Activated CD4-positive, alpha-beta memory T cell treated with anti-CD3 and anti-CD28 coated beads for 36 hours (primary cell): ENCODE measurements at places on chromosomes 2 and 18. TPM values are rescaled to one million over a fixed set of nuclear protein-coding genes. Genes with fewer than 3 reads are reported as not detected.

The RMND5A gene
- 30.1 TPM for total RNA-seq

The MSGN1 gene
- not detected for total RNA-seq

The RHOB gene
- total RNA-seq = 31.6 TPM

The PARD3B gene
- total RNA-seq = 0.07 TPM

The GAL3ST2 gene
- total RNA-seq = 0.65 TPM

The C1QL2 gene
- total RNA-seq = not detected

The FBXO48 gene
- total RNA-seq = 2.6 TPM

The ARHGAP28 gene
- not detected for total RNA-seq

The IL1F10 gene
- not detected for total RNA-seq

The REG3A gene
- total RNA-seq = not detected

The UGGT1 gene
- total RNA-seq = 50.8 TPM

DNA sequence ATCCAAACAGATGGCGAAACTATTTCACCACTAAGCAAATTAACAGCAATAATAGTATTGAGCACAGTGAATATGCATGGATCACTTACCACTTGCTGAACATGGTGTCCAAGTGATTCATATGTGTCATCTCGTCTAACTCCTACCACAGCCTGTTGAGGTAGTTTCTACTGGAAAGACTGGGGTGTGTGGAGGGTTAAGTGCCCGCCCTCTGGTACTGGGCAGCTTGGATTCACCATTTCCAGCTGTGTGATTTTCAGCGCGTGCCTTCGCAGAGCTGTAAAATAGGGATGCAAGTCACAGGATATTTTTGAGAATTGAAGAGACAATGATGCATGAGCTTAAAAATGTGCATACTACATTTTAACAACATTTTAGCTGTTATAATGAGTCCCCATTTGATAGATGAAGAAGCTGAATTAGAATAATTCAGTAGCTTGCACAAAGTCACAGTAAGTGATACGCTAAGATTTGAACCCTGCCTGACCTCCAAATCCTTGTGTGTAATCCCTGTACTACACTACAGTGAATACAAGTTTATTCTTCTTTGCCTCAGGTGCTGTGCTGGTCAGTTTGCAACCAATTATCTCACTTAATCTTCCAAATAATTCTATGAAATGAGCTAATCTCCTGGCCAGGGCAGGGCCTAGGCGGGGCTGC is 75.2 kb upstream of the SIX2 start:
- peaks cover 2% of the 10 kb centered on the region for H3K27me3 ChIP-seq
- no peaks in the 10 kb centered on the region for H3K36me3 ChIP-seq
- no peak overlapping the region for H3K27ac ChIP-seq
- no peak overlapping the region for H3K4me3 ChIP-seq
- no peaks in the 10 kb centered on the region for H3K4me1 ChIP-seq

DNA sequence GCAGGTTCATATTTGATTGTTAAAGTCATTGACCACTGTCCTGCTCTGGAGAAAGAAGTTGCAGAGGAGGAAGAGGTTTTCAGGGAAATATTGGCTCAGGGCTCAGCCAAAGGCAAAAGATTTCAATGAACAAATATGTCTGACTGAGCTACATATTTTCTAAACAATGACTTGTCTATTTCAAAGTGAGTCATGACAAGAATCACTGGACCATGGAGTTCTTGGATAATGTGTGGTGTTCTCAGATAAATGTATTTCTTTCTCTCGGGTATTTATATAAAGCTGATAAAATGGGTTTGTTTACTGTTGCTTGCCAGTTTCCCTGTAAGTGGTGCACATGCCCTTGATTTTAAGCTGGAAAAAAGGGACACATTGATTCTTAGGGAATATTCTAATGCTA is 34.3 kb upstream of the RMP24 start:
- no peak overlapping the region for H3K4me3 ChIP-seq
- H3K4me1 ChIP-seq = no peaks in the 10 kb centered on the region
- peaks cover 2% of the 10 kb centered on the region for H3K27me3 ChIP-seq
- DNase-seq = no peak
- no peaks in the 10 kb centered on the region for H3K36me3 ChIP-seq

GRCh38 chr2:164899121-164899520 is 56.2 kb downstream of the SLC38A11 start:
- H3K4me3 ChIP-seq = no peak overlapping the region
- peaks cover 2% of the 10 kb centered on the region for H3K4me1 ChIP-seq
- no peak for DNase-seq
- H3K36me3 ChIP-seq = no peaks in the 10 kb centered on the region
- H3K27me3 ChIP-seq = no peaks in the 10 kb centered on the region
- no peak overlapping the region for H3K27ac ChIP-seq

- no peaks in the 10 kb centered on the region for H3K27me3 ChIP-seq
- no peak for DNase-seq
- no peaks in the 10 kb centered on the region for H3K4me1 ChIP-seq
- no peak overlapping the region for H3K4me3 ChIP-seq
- H3K27ac ChIP-seq = no peak overlapping the region
Observed at GRCh38 chr18:41370740-41371139, 584.3 kb upstream of the PIK3C3 start.

DNA sequence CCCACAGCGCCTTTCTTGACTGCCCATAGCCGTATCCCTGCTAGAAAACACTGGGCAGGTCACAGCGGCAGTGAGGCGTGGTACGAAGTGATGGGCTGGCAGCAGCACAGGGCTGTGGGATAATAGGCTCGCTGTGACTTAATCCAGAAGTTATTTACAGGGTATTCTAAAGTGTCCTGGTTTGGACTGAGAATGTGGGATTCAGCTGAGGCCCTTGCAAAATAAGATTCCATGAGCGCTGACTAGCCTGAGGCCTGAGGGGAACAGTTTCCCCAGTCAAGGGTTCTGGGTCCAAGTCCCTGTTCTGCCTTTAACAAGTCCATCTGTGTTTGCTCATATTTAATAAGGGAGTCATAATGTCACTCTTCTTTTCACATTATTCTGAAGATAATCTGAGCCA is 34.6 kb downstream of the SETBP1 start:
- H3K4me1 ChIP-seq = peaks cover 23% of the 10 kb centered on the region
- no peak overlapping the region for H3K4me3 ChIP-seq
- H3K27ac ChIP-seq = no peak overlapping the region
- H3K27me3 ChIP-seq = peaks cover 7% of the 10 kb centered on the region
- H3K36me3 ChIP-seq = no peaks in the 10 kb centered on the region
- no peak for DNase-seq

- no peaks in the 10 kb centered on the region for H3K4me1 ChIP-seq
- no peak overlapping the region for H3K4me3 ChIP-seq
- DNase-seq = no peak
- no peak overlapping the region for H3K27ac ChIP-seq
Observed at GRCh38 chr18:524466-524865, 24.0 kb upstream of the COLEC12 start.

GRCh38 chr2:39549718-39550464 is 112.8 kb upstream of the MAP4K3 start:
- H3K4me3 ChIP-seq = no peak overlapping the region
- peaks cover 4% of the 10 kb centered on the region for H3K27me3 ChIP-seq
- H3K4me1 ChIP-seq = no peaks in the 10 kb centered on the region
- no peak overlapping the region for H3K27ac ChIP-seq
- no peaks in the 10 kb centered on the region for H3K36me3 ChIP-seq

- no peak overlapping the region for H3K4me3 ChIP-seq
- DNase-seq = no peak
- H3K4me1 ChIP-seq = no peaks in the 10 kb centered on the region
- H3K27ac ChIP-seq = no peak overlapping the region
- peaks cover 7% of the 10 kb centered on the region for H3K27me3 ChIP-seq
Observed at GRCh38 chr2:74747411-74748080, 86.4 kb upstream of the HK2 start.

- H3K4me1 ChIP-seq = no peaks in the 10 kb centered on the region
- H3K27ac ChIP-seq = no peak overlapping the region
- H3K4me3 ChIP-seq = no peak overlapping the region
- no peaks in the 10 kb centered on the region for H3K36me3 ChIP-seq
- DNase-seq = no peak
- peaks cover 6% of the 10 kb centered on the region for H3K27me3 ChIP-seq
Observed at GRCh38 chr2:190080527-190081049, 18.1 kb upstream of the MSTN start.

DNA sequence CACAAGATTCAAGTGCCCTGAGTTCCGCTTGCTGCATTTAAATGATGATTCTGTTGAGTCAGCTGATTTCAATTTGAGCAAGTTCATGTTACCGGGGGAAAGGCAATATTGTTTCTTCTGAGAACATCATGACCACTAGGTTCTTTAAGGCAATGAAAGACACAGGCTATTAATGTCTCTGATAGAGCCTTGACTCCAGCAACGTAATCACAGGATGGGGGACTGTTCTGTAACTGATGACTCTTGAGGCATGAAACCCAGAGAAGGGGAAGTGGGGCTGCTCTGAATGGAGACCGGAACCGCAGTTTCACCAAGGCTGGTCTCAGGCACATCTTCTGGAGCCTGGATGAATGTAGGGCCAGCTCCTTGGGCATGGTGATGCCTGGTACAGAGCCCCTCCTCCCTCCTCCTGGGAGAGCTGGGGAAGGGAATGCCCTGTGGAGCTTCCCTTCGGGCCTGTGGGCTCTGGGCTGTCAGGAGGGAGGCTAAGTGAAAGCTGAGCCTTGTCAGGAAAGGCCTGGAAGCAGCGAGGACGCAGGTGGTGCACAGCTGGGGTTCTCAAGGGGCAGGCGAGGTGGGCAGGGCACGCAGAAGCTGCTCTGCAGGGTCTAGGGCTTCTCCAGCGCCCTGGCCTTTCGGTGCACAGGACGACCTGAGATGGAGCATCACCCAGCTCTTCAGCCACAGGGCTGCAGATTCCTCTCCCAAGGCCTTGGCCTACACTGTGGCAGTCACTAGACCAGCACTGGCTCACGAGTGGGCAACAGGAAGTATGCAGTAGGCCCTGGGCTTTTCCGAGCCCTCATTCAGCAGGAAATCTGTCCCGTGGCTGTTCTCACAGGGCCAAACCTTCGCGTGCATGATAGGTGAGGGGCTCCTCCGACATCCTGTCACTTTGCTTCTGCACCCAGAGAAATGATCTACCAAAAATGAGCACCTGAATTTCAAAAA is 36.6 kb upstream of the PRLH start:
- no peak overlapping the region for H3K4me3 ChIP-seq
- H3K27me3 ChIP-seq = no peaks in the 10 kb centered on the region
- H3K36me3 ChIP-seq = no peaks in the 10 kb centered on the region
- H3K27ac ChIP-seq = no peak overlapping the region

GRCh38 chr2:19600506-19600905 is 242.1 kb upstream of the OSR1 start:
- peaks cover 8% of the 10 kb centered on the region for H3K27me3 ChIP-seq
- no peak for DNase-seq
- H3K27ac ChIP-seq = no peak overlapping the region
- H3K36me3 ChIP-seq = no peaks in the 10 kb centered on the region
- H3K4me3 ChIP-seq = no peak overlapping the region

GRCh38 chr2:159096901-159097300 is 128.5 kb downstream of the TANC1 start:
- no peak for DNase-seq
- H3K36me3 ChIP-seq = peaks cover 2% of the 10 kb centered on the region
- H3K27me3 ChIP-seq = peaks cover 5% of the 10 kb centered on the region
- H3K4me3 ChIP-seq = no peak overlapping the region

DNA sequence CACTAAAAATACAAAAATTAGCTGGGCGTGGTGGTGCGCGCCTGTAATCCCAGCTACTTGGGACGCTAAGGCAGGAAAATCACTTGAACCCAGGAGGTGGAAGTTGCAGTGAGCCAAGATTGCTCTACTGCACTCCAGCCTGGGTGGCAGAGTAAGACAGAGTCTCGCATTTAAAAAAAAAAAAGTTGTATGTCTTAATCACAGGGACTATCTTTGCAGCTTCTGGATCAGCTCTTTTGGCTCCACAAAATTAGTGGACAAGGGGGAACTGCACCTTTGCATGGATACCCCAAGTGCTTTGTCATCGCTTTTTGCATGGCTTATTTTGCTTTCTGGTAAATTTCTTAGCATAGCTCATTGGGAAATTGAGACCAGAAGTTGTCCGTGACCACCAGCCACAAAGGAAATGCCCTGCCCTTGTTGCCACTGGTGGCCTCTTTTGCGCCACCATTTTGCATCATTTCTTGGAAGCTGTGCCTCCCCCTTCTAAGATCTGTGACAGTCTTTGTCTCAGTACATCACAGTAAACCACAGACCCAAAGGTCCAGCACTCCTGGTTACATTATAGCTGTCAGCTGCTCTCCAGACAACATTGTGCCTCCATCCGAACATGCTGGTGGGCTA is 43.9 kb upstream of the PCBP1 start:
- peaks cover 11% of the 10 kb centered on the region for H3K36me3 ChIP-seq
- H3K27ac ChIP-seq = peak overlapping the region; percentile 56
- H3K4me1 ChIP-seq = peaks cover 33% of the 10 kb centered on the region
- DNase-seq = peak; percentile 78

- peak overlapping the region; percentile 35 for H3K27ac ChIP-seq
- DNase-seq = peak; percentile 86
- peaks cover 34% of the 10 kb centered on the region for H3K4me1 ChIP-seq
- H3K36me3 ChIP-seq = no peaks in the 10 kb centered on the region
- H3K4me3 ChIP-seq = no peak overlapping the region
Observed at GRCh38 chr2:27720004-27720551, 51.4 kb upstream of the MRPL33 start.

DNA sequence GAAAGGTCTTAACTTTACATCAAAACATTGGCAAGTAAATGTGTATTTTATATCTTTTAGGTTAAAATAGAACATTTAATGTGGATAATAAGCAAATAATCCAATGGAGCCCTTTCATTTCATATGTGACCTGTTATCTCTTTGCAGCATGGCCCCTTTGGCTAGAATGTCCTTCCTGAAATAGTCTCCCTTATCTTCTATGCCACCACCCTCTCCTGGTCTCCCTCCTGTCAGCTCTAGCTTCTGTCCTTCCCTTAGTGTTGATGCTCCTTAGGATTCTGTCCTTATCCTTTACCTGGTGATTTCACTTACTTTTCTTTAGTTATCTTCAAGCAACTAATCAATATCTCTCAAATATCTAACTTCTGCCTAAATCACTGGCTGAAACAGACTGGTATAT is 87.1 kb upstream of the TFCP2L1 start:
- no peaks in the 10 kb centered on the region for H3K4me1 ChIP-seq
- no peak for DNase-seq
- H3K27ac ChIP-seq = no peak overlapping the region
- H3K27me3 ChIP-seq = no peaks in the 10 kb centered on the region
- peaks cover 55% of the 10 kb centered on the region for H3K36me3 ChIP-seq

DNA sequence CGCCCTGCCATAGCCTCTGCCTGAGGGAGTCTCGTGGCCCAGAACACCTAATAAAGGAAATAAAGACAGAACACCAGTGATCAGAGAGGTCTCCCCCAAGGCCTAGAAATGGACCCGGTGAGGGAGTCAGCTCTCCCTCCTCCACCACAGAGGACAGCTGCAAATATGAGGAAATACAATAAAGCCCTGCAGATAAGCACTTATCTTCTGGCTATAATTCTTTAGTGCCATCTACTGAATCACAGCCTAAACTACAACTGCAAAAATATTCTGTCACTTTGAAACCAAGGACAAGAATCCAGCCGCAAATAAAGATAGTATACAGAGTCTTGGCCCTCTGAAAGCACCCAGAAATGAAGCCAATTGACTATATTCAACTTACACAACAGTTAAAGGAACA is 42.4 kb upstream of the TACR1 start:
- no peaks in the 10 kb centered on the region for H3K4me1 ChIP-seq
- H3K4me3 ChIP-seq = no peak overlapping the region
- peaks cover 7% of the 10 kb centered on the region for H3K27me3 ChIP-seq
- H3K27ac ChIP-seq = no peak overlapping the region

- H3K36me3 ChIP-seq = peaks cover 2% of the 10 kb centered on the region
- H3K4me1 ChIP-seq = peaks cover 46% of the 10 kb centered on the region
- peak; percentile 27 for DNase-seq
Observed at GRCh38 chr2:201419057-201419635, 32.1 kb downstream of the TRAK2 start.

- H3K4me3 ChIP-seq = no peak overlapping the region
- H3K27ac ChIP-seq = no peak overlapping the region
- no peaks in the 10 kb centered on the region for H3K36me3 ChIP-seq
- no peak for DNase-seq
- H3K27me3 ChIP-seq = no peaks in the 10 kb centered on the region
Observed at GRCh38 chr2:77922567-77922966, 400.4 kb upstream of the LRRTM4 start.
